ENCODE measurements at places on chromosomes 7 and 10.

GRCh38 chr10:130739016-130739756 is 572.3 kb downstream of the TCERG1L start:
- no peak for DNase-seq

DNA sequence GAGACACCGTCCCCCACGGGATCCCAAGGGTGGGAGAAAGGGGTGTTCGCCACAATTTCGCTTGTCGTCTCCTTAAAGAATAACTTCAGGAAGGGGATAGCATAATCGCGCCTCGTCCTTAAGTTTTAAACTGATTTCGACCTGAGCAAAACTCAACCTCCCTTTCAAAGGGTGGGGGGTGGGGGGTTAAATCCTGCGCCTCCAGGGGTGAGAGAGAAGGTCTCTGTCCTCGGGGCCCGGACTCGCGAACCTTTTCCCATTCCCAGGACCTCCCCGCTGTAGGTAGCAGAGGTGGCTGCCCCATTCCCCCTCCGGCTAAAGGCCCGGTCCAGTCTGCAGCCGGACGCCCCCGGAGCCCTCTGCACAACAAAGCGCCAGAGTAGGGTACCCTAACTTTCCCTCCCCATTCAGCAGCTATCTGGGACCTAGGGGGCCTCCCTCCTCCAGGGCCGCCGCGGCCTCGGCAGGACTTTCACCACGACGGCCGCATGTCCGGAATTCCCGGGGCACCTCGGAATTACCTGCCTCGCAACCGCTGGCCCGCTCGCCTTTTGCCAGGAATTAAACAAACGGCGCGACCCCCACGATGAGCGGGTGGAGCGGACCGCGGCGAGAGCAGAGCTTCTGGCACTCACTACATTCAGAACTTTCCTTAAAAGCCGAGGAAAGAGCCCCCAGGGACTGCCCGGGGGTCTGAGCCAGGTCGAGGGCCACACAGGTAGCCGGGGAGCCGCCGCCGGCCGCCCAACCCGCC is 1.7 kb downstream of the CDK6 start:
- DNase-seq = no peak

DNA sequence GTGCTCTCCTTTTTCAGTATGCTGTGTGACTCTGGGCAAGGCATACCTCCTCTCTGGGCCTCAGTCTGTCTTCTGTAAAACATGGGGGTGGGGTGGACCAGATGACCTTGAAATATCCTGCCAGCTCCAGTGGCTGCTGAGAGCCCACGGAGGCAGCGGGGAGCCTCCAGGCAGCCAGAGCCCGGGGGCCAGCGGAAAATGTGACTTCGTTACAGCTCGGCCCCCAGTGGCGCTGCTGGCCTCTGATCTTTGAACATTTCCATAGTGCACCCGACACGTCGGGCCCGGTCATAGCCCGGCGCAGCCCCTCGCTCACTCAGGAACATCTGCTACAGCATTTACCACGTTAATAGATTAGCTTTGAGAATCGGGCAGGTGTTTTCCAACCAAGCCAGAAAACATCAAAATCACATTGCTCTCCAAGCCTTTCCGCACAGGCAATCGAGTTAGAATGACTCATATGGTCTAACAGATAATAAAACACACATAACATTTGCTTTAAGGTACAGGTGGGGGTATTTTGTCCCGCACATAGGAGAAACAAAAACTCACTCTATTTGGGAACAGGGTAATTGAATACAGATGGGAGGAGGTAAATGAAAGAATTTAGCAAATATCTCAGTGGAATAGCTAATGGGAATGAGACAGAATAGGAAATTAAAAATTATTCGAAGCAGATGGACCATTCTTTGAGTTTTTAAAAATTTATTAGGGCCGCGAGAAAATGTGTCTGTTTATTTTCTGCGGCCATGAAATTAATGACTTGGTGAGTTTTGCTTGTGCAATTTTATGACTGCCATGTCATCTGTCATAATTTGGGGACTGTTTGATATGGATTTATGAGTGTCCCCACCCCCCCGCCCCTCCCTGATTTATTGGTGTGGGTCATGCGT is 26.3 kb upstream of the COMTD1 start:
- DNase-seq = no peak

- DNase-seq = no peak
Observed at GRCh38 chr7:32539366-32539765, 44.1 kb downstream of the AVL9 start.

DNA sequence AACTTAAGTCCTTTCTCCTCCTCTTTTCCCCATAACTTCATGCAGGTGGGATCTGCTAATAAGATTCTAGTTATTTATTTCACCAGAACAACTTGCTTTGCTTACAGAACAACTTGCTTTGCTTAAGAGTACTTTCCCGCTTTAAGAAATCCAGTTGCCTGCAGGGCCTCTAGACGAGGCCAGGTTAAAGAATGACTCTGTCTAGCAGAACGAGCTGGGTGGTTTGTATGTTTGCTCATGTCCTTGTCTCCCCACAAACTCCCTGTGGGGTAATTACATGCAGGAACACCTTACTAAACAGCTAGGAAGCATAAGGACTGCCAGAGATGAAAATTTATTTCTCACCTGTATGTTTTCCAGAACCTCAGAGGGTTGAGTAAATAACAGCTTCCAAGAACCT is 8.8 kb upstream of the FZD8 start:
- no peak for DNase-seq

All from GOT3 (cell line).